ENCODE measurements at places on chromosomes 2 and 18.

DNA sequence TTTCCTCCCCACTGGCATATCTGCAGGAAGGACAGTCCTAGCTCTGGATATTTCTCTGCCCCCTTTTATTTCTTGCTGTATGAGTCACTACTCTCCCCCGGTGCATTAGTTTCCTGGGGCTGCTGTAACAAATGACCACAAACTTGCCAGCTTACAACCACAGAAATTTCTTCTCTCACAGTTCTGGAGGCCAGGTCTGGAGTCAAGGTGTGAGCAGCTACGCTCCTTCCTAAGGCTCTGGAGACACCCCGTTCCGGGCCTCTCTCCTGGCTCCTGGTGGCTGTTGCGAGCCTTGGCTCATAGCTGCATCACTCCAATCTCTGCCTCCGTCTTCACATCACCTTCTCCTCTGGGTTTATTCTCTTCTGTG is 34.1 kb downstream of the PTPRM start:
- no peak for DNase-seq

- no peak for DNase-seq
Measured at GRCh38 chr18:76374330-76375281, 120.4 kb downstream of the ZNF516 start.

GRCh38 chr18:37336568-37337285 is 228.9 kb downstream of the CELF4 start:
- no peak for DNase-seq

GRCh38 chr2:66507673-66508201 is 72.8 kb downstream of the MEIS1 start:
- no peak for DNase-seq

DNA sequence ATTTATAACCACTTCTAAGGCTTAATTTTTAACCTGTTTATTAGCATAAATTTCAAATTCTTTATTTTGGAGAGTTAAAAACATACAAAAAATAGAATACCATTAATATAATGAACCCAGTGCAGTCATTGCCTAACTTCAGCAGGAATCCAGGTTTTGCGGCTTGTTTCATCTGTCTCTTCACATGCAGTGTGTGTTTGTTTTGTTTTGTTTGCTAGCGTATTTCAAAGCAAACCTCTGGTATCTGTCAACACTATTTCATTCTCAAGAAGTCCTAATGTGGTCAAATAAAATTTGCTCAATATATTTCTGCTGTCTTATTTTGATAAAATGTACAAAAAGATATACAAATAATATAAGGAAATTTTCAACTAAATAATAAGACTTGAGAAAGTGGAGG is 328.5 kb downstream of the AGPS start:
- no peak for DNase-seq

DNA sequence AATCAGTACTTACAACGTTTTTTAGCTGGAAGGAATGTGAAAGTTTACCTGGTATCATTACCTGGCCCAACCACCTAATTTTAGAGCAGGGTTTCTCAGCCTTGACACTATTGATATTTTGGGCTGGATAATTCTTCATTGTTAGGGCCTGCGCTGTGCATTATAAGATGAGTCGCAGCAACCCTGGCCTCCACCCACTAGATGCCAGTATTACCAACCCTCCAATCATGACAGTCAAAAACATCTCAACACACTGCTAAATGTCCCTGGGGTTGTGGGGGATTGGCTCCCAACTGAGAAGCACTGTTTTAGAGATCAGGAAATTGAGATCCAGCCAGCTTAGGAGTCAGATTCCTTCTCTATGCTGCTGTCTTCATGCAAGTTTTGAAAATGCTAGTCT is 265.3 kb upstream of the TCF4 start:
- no peak for DNase-seq

GRCh38 chr2:211930331-211930730 is 608.3 kb downstream of the ERBB4 start:
- DNase-seq: no peak

DNA sequence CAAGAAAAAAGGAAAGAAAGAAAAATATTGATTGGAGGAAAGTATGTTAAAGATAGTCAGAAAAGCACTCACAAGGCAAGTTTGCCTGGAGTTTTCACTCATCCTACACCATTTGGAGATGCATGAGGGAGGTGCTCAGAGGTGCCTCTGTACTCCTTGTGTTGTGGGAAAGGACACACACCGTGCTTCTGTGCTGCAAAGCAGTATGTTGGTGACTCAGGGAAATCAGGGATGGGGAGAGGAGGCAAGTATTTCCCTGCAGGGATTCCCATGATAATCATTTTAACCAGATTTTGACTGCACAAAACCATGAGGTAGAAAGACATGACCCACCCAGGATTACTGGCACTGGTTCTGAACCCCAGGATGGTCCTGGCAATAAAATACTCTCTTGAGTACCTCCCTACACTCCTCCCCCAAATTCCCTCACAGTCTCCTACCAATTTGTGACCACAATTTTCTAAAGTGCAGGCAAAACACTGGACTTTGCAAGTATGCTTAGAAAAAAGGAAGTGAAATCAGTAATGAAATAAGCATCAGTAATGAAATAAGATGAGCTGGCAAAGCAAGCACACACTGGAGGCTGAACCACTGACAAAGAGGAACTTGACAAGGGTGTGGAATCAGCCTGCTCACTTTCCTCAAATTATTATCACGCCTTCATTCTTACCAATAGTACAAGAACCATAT is 155.5 kb upstream of the ACVR2A start:
- peak; percentile 76 for DNase-seq
